ENCODE measurements at places on chromosomes 5 and 9.

GRCh38 chr5:122141751-122142150 lies 12.4 kb downstream of the ZNF474 start:
- no peak for DNase-seq

GRCh38 chr5:150350524-150351344 lies 6.8 kb upstream of the TCOF1 start:
- DNase-seq: peak; percentile 2

GRCh38 chr5:131538177-131538593 lies 96.8 kb downstream of the RAPGEF6 start:
- no peak for DNase-seq

DNA sequence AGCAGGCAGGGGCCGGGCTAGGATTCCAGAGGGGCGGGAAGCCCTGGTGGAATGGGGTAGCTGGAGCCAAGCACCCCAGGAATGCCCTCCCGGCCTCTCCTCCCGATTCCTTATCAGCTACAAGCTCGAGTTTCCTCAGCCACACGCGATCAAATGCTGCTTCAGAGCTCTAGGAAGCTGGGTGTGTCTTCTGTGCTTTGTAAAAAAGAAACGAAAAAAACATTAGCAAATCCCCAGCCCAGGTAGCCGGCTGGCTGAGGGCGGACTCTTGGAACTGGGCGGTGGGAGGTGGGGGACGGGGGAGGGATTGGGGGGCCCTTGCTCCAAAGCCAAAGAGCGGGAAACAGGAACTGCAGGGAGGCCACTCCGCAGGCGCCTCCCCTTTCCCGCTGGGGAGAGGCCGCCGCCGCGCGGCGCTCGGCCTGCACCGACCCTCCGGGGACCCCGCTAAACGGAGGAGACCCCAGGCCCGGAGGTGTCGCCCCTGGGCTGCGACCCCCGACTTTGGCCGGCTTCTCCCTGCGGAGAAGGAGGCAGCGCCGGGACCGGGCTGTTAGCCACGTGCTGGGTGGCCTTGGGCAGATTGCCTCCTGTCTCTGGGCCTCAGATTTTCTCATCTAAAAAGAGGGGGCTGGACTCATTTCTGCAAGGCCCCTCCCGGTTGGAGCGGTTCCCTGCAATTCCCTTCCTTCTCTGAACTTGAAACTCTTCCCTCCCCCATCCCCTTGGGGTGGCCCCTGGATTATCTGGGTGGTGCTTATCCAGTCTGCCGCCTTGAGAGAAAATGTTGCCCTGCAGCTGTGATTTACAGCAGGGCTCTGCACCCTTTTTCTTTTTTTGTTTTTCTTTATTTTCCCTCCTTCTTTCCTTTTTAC lies 40.9 kb upstream of the FABP6 start:
- DNase-seq: peak; percentile 55

DNA sequence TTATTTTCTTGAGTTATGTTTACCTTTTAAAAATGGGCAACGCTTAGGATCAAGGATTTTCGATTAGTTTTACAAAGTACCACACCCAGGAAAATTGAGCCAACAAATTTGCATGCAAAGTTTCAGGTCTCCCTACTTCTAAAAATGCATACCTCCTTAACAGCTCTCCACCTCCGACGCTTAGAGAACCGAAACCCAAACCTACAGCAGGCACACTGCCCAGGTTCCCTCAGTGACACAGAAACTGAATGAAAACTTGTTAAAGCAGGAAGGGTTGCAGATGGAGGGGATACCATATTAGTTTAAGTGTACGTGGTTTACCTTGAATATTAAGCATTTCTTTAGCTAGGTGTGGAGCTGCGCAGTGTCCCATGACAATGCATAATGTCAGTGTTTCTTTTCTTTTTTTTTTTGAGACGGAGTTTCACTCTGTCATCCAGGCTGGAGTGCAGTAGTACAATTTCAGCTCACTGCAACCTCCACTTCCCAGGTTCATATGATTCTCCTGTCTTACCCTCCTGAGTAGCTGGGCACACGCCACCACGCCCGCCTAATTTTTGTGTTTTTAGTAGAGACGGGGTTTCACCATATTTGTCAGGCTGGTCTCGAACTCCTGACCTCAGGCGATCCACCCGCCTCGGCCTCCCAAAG lies 1.6 kb upstream of the SUB1 start:
- DNase-seq: no peak

DNA sequence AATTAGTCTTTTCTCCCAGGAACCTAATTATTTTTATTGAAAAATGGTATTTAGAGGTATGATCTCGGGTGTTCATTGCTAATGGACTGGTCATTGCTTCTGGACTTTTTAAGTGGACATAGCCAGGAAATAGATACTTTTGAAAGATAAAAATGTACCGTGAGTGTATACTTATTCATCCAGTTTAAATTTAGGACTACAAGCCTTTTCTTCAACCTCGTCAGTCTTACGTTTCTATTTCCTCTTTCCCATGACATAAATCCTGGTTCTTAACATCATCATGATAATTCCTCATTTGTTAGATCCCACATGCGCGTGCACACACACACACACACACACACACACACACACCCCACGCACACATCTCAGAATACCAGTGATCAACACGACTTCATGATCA lies 15.1 kb downstream of the PDE8B start:
- DNase-seq: no peak

DNA sequence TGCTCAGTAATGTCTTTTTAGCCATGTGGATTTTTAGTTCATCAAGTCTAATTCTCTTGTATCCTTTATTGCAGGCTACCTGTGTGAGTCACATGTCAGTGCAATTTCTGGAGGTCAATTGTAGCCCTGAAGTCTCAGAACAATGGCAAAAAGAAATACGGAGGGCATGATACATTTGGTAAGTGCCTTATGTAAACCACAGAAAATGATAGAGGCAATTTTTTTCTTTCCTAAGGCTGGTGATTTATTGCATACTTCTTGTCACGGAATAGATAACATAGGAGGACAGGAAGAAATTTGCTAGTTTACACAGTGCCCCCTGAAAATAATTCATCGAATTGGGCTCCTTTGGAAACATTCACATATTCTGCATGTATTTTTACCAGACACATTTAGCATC lies 235.9 kb downstream of the DMRTA1 start:
- DNase-seq: no peak

DNA sequence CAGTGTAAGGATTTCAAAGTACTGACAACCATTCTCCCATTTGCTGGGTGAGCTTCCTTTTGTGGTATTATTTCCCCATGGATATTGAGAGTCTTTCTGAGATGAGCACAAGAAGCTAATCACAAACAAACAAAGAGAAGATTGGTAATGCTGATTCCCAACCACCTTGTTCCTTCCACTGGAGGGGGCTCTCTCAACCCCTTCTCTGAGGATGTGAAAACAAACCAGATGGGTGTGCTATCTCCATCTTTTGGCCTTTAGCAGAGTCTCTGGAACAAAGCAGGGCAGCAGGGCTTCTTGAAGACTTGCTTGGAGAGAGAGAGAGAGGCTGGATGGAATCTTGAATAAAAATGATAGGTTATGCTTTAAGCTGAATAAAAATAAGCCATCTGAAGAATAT lies 576.7 kb upstream of the ZNF462 start:
- DNase-seq: no peak

- DNase-seq: no peak
Observed at GRCh38 chr5:142191776-142192175, 83.2 kb downstream of the NDFIP1 start.

DNA sequence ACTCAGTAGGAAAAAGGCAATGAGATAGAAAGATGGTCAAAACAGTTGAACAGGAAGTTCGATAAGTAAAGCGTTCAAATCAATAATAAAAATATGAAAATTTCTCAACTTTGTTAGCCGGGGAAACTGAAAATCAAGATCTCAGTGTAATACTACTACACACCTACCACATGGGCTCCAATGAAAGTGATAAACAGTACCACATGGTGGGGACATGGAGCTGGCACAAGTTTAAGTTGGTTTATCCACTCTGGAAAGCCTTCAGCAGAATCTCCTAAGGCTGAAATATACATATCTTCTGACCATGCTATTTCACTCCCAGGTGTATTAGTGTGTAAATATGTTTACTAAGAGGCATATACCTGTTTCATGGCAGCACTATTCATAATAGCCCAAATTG lies 126.8 kb downstream of the NXNL2 start:
- DNase-seq: no peak

- no peak for DNase-seq
Observed at GRCh38 chr9:40928803-40929487, 199.5 kb downstream of the FOXD4L6 start.

- no peak for DNase-seq
Observed at GRCh38 chr5:119166026-119166425, 95.1 kb downstream of the DMXL1 start.

DNA sequence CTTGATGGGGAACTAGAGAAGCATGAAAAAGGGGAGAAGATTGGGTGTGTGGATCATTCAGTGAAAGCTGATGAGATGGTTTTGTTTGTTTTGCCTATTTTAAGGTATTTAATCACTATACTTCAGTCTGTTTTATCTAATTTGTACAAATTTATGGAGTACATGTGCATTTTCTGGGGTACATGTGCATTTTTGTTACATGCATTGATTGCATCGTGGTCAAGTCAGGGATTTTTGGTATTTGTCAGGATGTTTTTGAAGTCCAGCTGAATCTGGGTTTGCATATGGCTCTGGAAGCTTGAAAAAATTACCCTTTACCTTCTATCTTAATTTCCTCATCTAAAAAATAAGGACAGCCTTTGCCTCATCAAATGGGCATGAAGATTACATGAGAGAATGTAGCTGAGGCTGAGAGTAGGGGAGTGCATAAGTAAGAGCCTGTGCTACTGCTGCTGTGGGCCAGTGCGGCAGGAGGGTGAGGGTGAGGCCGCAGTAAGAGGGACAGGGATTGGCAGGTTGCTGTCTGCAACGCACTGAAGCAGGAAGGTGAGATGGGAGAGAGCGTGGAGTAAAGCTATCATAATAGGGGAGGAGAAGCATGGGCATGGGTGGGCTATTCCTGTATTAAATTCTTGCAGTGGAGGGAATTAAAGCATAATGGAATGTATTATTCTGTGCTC lies 139.8 kb downstream of the NPR3 start:
- DNase-seq: no peak

GRCh38 chr9:127983847-127984289 lies 3.1 kb upstream of the EEIG1 start:
- no peak for DNase-seq

GRCh38 chr9:115939065-115939765 lies 214.4 kb upstream of the PAPPA start:
- peak; percentile 14 for DNase-seq

GRCh38 chr5:163916376-163916775 lies 411.0 kb downstream of the MAT2B start:
- DNase-seq: no peak

DNA sequence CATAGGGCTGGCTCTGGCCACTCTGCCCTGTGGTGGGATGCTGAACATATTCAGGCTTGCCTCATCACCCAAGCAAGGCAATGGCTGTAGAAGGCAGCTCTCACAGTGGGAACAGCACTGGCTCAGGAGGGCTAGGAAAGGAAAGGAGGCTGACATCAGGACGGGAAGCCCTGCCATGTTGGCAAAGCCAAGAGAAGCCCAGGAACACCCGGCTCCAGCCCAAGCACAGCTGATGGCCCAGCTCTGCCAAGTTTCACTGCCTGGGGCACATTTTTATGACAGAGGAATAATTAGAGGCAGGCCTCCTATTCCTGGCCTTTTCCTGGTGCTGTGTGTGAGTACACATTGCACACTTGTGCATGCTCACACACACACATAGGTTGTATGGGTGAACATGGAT lies 163.6 kb upstream of the SMIM23 start:
- no peak for DNase-seq

- DNase-seq: no peak
Observed at GRCh38 chr5:31708089-31708488, 69.2 kb downstream of the PDZD2 start.

GRCh38 chr9:78973907-78974306 lies 597.9 kb upstream of the TLE4 start:
- DNase-seq: peak; percentile 61

DNA sequence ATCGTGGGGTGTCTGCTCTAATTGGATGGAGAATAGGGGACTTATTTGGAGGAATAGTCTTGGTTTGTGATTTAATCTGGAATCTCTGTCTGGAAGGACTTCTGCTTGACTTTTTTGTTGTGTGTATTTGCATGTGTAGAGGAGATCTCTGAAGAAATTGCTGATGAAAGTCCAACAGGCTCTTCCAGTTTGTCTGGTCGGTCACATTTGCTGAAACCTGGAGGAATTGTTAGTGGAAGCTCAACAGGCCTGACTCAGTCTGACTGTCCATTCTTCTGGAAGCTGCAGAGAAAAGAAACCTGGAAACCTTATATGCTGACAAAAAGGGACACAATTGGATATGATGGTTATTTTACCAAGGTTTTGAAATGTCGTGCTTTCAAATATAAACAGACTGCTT lies 33.4 kb upstream of the TENT2 start:
- DNase-seq: no peak

- DNase-seq: no peak
Observed at GRCh38 chr5:162888268-162888667, 549.1 kb upstream of the CCNG1 start.

GRCh38 chr5:137828180-137828579 lies 39.5 kb upstream of the MYOT start:
- DNase-seq: no peak

DNA sequence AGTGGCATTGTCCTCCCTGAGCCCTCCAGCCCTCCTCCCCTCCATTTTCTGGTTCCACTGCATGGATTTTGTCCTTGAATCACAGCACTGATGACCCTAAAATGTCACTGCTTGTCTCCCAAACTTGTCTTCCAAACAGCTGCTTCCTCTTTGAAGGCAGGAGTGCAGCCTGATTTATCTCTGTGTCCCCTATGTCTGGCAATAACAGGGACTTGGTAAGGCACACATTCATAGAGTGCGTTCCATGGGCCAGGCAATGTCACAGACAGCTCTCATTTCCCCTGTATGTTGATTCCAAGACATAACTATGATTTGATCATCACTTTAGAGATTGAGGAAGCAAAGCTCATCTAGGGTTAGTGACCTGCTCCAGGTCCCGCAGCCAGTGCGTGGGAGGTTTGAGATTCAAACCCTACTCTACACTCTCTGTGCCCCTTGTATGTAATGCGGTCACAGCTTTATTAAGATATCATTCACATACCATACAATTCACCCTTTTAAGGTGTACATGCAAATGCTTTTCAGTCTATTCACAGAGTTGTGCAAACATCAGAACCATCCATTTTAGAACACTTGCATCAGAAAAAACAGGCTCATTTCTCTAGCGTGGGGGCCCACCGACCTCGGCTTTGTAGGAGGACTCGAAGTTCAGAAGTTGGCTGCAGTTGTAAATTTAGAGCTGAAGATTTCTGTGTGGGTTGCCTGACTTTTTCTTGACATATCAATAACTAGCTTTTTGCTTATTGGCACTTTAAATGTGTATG lies 28.4 kb upstream of the BOD1 start:
- DNase-seq: no peak

DNA sequence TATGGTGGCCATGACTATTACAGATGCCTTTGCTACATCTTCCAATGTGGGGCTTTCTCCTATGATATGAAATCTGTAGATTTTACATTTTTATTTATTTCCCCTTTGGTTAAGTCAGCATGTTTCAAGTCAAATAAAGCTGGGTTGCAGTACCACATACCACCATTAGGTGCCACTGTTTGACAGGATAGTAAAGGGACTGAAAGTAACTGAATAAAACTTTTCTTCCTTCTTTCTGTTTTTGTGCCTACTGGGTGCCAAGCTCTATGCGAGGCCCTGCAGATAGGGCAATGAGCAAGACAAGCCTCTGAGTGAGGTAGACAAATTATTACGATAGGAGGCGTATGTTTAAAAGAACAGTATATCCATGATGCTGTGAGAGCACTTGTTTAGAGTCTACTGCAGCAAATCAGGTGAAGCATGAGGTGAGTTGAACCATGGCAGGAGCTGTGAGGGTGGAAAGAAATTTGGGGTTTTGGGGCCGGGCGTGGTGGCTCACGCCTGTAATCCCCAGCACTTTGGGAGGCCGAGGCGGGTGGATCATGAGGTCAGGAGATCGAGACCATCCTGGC lies 64.8 kb downstream of the GDNF start:
- no peak for DNase-seq

All from amniotic stem cell (primary cell).